ENCODE measurements at places on chromosomes 1 and 21.

DNA sequence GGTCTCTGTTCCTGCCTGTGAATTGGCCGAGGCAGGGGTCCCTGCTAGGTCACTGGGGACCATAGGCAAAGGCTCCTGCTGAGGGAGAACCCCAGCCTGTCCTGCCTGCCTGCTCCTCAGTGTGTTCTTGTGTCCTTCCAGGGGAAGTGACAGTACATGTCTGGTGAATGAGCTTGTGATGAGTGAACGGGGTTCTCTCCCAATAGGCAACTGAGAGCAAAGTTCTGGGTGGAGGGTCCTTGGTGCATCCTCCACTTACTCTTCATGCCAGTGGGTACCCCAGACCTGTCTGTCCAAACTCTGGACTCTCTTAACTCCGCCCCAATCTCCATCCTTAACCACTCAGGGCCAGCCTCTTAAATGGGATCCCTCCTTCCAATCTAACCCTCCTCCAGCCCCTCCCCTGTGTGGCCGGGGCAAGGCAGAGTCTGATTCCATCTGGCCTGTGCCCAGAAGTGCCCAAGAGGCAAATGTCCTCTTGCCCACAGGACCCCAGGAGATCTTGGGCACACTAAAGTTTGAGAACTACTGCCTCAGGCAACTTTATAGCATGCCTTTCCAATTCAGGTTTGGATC, 2.0 kb downstream of the XKR8 start:
- DNase-seq: no peak

DNA sequence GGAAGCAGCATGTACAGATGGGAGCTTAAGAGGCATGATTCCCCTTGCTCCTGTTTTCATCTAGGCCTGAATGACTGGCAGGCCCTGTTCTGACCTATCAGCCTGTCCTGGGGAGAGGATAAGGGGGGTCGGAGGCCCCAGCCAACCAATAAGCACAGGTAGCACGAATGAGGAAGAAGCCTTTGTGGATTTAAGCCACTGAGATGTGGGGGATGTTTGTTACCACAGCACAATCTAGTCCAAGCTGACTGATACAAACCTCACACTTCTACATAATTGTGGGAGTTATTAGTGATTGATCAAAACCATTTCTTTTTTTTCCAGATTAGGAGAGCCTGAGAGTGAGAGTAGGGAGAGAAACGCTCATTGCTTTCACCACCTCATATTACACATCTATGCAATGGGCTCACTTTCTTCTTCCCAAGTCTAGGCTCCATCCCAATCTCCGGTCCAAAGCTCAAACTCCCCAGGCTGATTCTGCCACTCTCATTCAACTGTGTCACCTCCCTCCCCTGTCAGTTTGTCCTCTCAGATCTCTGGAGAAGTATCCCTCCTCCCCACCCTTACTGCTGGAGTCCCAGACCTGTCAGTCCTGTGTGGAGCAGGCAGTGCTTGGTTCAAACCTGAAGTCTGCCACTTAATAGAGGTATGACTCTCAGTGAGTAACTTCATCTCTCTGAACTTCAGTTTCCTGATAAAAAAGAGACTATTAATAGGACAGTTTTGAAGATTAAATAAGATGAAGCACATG, 220.5 kb downstream of the PTPRU start:
- DNase-seq: no peak

DNA sequence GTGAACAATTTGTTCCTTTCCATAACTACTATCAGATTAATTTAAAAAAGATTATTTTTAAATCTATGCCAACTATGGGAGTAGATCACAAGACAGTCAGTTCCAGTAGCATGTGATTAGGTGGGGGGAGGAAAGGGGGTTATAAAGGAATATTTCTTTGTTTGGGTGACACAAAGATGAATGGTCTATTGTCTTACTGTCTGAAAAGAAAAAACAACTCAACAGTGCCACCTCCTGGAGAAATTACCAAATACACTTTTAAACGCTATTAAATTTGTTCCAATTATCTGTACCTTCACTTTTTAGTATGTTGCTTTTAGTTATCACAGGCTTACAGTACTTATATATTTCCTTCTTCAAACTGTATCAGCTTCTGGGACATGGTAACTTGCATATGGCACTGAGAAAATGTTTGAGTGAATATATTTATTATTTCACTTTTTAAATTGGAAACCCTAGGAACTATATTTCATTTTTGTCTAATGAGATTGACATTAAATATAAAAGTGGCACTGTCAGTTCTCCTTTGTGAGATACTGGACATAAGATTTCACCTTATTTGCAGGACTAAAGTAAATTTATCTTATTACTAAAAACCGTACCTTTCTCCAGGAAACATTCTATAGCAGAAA, 1.7 kb upstream of the SORT1 start:
- DNase-seq: no peak

GRCh38 chr1:9212735-9213134, 21.8 kb upstream of the H6PD start:
- no peak for DNase-seq

GRCh38 chr1:88462488-88463261, 221.4 kb upstream of the PKN2 start:
- no peak for DNase-seq

DNA sequence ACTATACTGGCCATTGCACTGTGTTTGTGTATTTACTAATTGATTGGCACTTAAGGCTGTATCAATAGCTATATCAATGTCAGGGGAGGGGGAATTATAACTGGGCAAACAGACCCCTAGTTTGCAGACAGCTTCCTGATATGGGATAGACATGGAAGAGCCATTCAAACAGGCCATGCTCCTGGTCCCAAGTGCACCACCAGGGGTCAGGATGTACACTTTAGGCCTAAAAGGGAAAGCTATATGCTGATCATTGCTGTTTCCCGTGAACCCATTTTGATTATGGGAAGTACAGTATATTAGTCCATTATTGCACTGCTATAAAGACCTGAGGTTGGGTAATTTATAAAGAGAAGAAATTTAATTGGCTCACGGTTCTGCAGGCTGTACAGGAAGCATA, 124.9 kb upstream of the BACE2 start:
- no peak for DNase-seq

DNA sequence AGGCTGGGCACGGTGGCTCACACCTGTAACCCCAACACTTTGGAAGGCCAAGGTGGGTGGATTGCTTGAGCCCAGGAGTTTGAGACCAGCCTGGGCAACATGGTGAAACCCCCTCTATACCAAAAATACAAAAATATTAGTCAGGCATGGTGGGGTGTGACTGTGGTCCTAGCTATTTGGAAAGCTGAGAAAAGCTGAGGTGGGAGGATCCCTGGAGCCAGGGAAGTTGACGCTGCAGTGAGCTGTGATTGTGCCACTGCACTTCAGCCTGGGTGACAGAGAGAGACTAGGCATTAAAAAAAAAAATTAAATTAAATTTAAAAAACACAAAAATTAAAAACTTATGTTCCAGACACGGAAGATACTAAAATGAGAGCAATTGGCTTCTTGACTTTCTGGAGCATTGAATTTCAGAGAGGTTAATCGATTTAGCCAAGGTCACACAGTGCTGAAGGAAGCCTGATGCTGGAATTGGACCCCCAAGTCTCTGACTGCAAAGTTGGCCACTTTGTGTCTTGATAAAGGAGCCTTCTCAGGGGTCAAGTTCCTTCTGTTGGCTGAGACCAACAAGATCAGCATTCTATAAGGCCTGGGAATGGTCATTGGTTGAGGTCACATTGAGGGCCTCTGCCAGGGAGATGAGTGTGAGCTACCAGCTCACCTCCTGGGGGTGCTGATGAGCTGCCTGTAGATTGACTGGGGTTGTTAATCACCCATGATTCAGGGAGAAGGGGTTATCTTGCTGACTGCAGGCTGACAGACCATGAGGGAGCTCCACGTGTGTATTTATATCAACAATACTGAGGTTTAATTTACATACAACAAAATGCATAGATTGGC, 54.3 kb downstream of the RPS6KA1 start:
- DNase-seq: no peak

- DNase-seq: no peak
Measured at GRCh38 chr1:84374991-84375696, 23.1 kb upstream of the DNASE2B start.

DNA sequence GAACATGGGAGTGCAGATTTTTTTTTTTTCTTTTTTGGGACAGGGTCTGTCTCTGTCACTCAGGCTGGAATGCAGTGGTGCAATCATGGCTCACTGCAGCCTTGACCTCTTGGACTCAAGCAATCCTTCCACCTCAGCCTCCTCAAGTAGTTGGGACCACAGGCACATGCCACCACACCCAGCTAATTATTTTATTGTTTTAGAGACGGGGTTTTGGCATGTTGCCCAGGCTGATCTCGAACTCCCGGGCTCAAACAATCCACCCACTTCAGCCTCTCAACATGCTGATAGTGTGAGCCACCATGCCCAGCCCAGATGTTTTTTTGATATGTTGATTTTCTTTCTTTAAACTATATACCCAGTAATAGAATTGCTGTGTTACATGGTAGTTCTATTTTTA, 57.7 kb downstream of the RGSL1 start:
- DNase-seq: no peak

DNA sequence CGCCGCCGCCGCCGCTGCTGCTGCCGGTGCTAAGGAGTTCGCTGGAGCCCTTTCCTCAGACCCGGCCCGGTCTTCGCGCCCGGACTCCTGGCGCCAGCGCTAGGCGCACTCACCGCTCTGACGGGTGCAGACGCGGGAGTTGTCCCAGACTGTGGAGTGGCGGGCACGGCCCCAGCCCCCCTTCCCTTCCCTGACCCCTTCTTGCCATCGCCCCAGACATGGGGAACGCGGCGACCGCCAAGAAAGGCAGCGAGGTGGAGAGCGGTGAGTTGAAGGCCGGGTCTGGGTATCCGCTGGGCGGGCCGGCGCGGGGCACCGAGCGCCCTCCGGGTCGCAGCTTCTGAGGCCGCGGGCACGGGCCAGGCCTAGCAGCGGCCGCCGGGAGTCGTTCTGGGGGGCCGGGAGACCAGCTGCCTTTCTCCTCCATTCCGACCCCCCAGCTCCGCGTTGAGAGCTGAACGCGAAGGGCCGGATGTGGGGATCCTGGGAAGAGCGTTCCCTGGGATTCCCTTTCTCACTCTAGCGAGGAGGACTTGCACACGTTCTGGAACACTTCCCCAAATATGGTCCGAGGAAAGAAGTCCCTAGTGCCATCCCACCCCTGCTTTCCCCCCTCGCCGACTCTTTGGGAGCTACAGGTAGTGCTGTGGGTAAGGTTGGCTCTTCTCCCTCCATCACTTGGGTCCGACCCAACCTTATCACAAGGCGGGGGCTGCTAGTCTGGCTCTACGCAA, 65.8 kb upstream of the PRKACB start:
- DNase-seq: no peak

GRCh38 chr1:114586513-114587047, 5.2 kb upstream of the BCAS2 start:
- DNase-seq: no peak

GRCh38 chr1:101219924-101220870, 16.6 kb upstream of the S1PR1 start:
- DNase-seq: no peak

DNA sequence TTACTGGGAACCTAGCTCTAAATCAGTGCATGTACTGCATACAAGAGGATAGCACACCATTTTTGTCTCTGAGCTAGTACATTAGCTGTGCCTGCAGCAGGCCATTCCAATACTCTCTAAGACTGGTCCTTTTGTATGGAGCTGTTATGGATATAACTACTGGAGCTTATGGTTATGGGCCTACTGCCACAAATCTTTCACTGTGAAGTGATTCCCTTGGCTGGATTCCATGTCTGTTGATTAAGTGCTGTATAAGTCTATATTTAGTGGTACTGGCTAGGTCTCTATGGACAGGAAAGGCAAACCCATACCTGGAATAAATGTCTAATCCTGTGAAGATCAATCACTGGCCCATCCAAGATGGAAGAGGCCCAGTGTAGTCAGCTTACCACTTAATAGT, 12.0 kb downstream of the ZFYVE9 start:
- no peak for DNase-seq

DNA sequence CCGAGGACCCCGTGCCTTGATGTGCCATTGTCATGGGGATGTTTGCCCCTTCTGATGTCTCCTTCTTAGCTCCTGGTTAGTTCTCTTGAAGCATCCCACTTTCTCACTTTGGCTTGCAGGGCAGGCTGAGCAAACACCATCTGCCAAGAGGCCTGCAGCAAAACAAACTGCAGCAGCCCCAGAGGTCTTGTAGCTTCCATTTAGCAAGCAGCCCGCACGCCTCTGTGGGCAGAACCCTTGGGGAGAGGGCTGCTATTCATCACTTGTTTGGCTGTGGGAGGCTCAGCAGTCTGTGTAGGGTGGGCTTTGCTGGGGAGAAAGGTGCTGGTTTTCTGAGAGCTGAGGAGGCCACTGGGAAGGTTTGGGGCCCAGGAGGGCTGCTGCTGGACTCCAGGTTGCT, 56.7 kb downstream of the KCNC4 start:
- DNase-seq: no peak

- no peak for DNase-seq
Measured at GRCh38 chr1:160539990-160540858, 17.2 kb upstream of the SLAMF6 start.

DNA sequence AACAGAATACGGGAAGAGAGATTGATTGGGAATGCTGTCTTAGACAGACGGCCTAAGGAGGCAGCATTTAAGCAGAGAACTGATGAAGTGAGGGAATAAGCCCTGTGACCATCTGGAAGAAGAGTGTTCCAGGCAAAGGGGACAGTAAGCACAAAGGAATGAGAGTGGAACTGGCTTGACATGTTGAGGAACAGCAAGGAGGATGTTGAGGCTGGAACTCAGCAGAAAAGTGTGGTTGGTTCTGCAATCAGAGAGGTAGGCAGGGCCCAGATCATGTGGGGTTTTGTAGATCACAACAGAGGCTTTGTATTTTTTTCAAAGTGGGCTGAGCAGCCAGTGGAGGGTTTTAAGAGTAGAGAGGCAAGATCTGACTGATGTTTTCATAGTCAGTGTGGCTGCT, 157.4 kb downstream of the DNM3 start:
- no peak for DNase-seq

GRCh38 chr1:36204347-36204909, 19.8 kb upstream of the THRAP3 start:
- DNase-seq: no peak

GRCh38 chr1:27364696-27365371, 1.9 kb downstream of the MAP3K6 start:
- no peak for DNase-seq

DNA sequence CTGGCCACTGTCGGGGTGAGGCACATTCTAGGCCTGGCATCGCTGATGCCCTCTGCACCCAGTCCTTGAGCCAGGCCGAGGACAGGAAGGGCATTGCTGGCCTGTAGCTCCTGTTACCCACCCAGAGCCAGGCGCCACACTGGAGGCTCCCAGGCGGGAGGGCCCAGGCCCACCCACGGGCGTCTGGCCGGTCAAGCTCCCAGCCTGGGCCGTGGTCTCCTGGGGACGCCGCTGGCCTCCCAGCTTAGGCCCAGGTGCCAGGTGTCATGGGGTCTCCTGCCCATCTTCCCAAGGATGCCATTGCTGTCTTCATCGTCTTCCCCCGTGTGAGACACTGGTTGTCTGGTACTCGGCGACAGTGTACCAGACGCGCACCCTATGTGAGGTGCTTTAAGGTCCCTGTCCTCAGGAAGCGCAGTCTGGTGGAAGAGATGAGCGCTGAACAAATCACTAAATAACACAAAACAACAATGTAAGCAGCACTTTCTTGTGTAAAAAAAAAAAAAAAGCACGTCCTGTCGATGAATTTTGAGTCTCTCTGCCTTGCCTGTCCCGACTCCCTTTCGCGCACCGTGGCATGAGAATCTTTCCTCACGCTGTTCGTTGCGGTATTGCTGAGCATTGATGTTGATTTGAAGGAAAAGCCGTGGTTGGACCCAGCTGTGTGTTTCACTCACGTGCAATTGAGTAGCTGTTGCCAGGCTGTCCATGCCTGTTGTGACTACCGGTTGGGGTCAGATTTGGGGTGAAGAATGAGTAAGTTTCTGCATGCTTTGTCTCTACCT, 27.0 kb upstream of the TRAPPC10 start:
- no peak for DNase-seq
